ENCODE measurements at places on chromosomes 12 and 14.

DNA sequence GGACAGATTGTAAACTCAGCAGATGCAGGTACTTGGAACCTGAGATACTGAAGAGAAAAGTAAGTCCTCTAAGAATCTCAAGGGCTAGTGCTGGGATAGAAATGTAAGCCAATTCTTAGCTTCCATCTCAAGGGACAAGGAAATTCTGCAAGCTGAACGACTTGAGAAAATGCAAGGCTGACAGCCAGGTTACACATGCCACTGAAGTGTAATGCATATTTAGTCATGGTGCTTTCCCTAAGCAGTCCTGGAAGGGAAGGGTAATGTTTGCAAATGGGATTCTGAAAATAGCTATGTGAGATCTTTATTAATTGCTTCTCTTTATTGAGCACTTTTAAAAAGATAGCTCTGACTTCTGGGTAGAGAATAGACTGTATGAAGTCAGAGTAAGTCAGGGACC lies 402.7 kb upstream of the SEL1L start:
- no peak for DNase-seq

DNA sequence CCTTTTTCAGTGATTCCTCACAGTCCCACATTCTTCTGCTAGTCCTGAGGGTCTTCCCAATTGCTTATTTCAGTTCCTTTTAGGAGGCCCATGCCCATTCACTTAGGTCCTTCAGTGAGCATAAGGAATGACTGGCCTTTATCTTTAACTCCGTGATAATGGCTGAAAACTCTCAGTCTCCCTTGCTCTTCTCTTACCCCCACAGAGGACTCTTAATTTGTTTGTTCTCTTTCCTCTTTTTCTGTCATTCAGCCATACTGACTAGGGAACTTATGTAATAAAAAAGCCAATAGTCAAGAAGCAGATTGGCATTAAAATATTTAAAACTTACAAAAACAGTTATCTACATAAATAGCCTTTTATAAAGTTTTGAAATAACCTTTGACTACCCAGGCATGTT lies 17.1 kb upstream of the VDR start:
- no peak for DNase-seq

- DNase-seq = no peak
Observed at GRCh38 chr14:57392830-57393229, 2.4 kb downstream of the NAA30 start.

GRCh38 chr12:47818467-47819137 lies 1.1 kb downstream of the HDAC7 start:
- DNase-seq = no peak

DNA sequence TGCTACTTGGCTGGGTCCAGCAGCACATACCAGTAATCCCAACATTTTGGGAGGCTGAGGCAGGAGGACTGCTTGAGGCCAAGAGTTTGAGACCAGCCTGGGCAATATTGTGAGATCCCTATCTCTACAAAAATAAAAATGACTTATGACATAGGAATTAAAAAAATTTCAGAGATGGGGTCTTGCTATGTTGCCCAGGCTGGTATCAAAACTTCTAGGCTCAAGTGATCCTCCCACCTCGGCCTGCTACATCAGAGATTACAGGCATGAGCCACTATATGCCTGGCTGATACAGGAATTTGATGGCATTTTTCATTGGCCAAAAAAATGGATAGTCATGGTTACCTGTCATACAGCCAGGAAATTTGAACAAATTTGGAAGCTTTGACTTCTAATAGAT lies 54.6 kb downstream of the ZC3H14 start:
- DNase-seq = no peak

GRCh38 chr12:50246873-50247612 lies 36.3 kb downstream of the LIMA1 start:
- no peak for DNase-seq

DNA sequence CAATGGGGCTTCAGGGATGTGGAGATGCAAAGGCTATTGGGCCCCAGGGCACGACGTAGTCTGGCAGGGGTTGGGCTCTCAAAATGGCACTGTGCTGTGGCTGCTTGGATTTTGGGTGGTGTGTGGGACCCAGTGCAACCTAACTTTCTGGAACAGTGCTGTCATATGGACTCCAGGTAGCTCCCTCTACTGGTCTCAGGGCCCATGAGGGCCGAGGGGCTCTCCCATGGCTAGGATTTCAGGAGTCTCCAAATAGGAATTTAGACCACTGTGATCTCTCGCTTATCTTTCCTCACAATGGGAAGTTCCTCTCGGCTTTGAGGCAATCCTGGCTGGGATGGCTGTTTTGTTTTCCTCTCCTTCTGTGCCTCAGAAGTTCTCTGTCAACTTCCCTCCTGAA lies 68.2 kb upstream of the MUCL1 start:
- DNase-seq = no peak

- no peak for DNase-seq
Observed at GRCh38 chr12:115011703-115012102, 327.7 kb upstream of the TBX3 start.

GRCh38 chr12:86613311-86613710 lies 357.1 kb upstream of the MGAT4C start:
- DNase-seq = no peak

- DNase-seq = no peak
Observed at GRCh38 chr12:1367331-1368291, 226.8 kb downstream of the FBXL14 start.

DNA sequence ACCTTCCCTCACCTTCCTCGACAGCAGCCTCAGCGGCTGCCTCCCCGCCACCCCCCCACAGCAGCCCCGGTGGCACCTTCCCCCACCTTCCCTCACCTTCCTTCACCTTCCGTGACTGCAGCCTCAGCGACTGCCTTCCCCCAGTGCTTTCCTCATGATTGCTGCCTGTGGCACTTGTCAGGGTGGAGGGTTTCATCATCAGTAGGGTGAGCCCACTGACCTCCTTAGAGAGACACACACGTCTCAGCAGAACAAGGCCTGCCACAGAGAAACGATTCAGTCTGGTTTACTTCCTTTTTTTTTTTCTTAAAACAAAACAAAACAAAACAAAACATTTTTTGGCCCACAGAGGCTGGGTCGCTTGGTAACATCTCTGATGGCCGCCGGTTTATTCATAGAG lies 75.0 kb downstream of the EP400 start:
- DNase-seq = no peak

DNA sequence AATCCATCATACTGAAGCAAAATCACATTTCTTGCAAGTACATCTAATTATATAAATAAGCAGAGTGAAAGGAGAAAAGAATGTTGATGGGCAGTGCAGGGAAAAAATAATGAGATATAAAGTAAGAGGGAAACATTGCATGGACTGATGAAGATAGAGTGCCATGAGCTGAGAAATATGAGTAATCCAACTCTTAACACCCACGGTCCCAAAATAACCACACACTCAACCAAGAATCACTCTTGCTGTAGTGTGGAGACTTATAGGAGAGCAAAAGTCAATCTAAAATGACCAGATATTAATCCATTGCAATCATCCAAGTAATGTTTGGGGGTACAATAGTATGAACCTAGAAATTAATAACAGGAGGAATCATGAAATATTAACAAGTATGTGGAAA lies 40.2 kb downstream of the MYF5 start:
- DNase-seq = no peak

- no peak for DNase-seq
Observed at GRCh38 chr14:39766397-39767000, 334.3 kb upstream of the FBXO33 start.

- DNase-seq = no peak
Observed at GRCh38 chr12:10098791-10099190, at the start of gene CLEC1A. TSS of gene CLEC1A (minus strand) at chr12:10098985. CDS start at chr12:10098922, 63 bp downstream.
